NCI-H1105 treated with DMSO at 0.1 percent for 48 hours (cell line): ENCODE measurements at places on chromosomes 5 and 9.

GRCh38 chr9:93893899-93894690, 61.1 kb downstream of the BARX1 start:
- no peak for DNase-seq

DNA sequence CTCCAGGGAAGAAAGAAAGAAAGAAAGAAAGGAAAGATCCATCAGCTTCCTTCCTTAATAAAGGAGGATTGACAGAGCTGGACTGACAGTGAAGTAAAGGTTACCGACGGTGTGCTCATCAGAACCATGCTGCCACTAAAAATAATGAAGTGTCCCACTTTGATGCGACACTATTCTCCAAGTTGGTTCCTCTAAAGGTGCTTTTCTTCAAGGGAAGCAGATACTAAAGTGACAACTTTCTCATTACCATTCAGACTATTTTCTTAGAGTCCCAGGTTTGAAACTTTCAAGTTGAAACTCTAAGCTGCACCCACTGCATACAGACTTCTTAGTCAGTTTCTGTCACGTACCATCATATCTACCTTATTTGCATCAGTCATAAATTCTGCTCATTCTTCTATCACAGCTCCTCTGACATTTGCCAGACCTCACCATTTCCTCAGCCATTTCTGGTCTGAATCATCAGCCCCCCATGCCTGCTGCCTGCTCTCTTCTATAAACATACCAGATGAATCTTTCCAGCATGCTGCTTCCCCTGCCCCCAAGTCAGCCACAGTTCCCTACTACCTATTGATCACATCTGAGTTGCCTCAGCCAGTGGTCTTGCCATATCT, 177.6 kb downstream of the DEPDC1B start:
- DNase-seq, result no peak

- peak; percentile 4 for DNase-seq
Measured at GRCh38 chr5:76610196-76610595, 13.0 kb downstream of the F2RL2 start.

GRCh38 chr5:147234825-147235635, at the start of gene STK32A:
Gene STK32A, plus strand, starts transcription at chr5:147235026. Its CDS starts 4,609 bp downstream, at chr5:147239635.
- DNase-seq, result peak; percentile 74

GRCh38 chr5:60185231-60186099, 291.9 kb upstream of the PDE4D start:
- DNase-seq, result no peak

DNA sequence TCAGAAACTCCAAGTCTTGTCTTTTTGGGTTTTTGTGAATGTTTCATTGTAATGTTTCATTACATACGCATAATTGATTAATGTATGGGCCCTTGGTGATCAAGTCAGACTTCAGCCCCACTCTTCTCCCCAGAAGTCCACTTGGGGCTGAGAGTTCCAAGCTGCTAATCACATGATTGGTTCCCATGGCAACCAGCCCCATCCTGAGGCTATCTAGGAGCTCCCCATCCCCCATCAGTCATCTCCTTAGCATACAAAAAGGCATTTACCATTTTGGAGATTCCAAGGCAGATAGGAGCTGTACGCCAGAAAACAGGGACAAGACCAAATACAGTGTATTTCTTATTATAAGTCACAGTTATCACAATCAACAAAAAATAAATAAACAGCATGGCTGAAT, 22.9 kb upstream of the SYK start:
- DNase-seq, result no peak

DNA sequence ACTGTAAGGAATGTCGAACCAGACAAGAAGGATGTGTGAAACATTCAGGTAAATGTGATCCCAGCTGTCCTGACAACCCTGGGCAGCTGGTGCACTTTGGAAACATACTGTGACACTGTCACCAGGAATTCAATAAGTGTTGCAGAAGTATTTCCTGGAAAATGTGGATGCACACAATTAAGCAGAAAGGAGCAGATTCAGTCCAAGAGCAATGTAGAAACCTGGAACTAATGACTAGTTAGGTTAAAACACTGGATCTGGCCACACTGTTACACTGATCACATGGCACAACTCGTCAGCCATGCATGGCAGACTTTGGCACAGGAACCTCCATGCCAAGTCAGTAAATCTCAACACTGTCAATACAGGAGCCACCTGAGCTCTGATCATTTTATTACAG, 109.0 kb downstream of the FAM174A start:
- DNase-seq, result no peak

DNA sequence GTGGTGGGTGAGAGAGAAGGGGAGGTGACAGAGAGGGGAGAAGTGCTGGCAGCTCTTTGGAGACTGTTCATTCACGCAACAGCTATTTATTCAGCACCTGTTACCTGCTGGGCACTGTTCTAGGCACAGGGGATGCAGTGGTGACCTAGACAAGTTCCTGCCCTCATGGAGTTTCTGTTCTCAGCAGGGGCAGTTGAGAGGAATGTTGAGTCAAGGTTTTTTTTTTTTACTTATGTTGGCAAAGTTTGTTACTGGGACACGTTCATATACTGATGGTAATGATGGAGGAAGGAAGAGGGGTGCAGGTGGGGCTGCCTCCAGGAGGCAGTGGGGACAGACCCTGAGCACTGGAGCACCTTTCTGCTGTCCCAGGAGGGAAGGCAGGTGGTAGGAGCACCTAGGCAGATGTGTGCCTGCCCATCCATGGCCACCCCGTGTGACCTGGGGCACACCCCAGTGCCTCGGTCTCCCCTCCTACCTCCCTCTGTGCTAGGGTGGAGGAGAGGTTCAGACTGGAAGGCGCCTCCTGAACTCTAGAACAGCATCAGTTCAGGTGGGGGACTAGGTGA, 49.4 kb upstream of the SLC25A51 start:
- DNase-seq, result no peak

DNA sequence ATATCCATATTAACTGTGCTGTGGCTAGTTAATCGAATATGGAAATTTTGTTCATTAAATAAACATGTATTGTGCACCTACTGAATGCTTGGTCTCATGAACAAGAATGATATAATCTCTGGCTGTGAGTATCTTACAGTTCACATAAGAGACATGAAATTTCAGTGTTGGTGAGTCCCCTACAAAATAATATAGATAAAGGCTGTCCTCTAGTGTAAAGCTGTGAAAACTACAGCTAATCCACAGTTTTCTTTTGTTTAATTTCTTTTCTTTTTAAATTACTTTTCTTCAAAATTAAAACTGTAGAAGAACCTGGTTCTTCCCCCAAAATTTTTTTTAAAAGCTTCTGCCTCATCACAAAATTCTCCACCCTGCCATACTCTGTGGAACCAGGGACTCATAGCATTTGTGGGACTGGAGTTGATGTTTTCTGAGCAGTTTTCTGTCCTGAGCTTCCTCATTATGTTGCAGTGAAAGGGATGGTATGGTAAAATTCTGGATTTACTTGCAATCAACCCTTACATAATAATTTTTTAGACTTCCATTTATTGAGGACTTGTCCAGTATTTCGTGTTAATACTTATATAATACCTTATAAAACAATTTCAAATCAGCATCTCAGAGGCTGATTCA, 135.0 kb downstream of the STK32A start:
- peak; percentile 42 for DNase-seq

GRCh38 chr5:173328844-173329490, 753 bp upstream of the STC2 start:
- peak; percentile 4 for DNase-seq

GRCh38 chr9:110451726-110452125, 114.1 kb upstream of the TXNDC8 start:
- no peak for DNase-seq
